ENCODE measurements at places on chromosomes 3 and 15.

GRCh38 chr3:144067059-144067458 is 95.4 kb downstream of the DIPK2A start:
- no peak for DNase-seq

DNA sequence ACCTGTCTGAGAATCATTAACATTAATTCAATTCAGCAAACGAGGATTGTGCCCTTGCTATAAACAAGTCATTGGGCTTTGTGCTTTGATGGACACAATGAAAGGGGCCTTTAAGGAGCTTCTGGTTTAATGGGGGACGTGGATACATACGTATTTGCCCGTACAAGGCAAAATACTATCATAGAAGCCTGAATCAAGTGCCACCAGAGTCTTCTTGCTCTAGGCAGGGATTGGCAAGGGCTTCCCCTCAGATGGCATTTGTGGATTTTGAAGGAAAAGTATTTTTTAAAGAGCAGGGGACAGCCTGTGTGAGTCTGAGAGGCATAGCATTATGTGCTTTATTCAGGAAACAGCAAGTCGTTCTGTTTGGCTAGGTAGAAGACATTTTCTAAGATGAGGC is 83.7 kb upstream of the NEDD4 start:
- no peak for DNase-seq

DNA sequence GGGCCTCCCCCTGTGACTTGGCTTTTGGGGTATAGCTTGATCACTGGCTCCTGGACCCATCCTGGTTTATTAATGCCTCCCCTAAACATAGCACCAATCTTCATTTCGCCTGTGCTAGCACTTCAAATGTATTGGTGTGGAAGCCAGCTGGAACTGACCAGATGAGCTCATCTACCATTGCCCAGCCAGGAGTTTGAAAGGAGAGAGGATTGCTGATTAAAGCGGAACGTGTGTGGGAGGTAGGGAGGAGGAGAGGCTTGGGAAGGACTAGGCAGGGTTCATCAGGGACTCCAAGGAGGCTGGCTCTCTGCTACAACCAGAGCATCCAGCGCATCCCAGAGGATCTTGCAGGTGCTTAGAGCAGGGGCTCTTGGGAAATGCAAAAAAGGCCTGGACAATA is 34.4 kb upstream of the TLE3 start:
- DNase-seq = no peak

DNA sequence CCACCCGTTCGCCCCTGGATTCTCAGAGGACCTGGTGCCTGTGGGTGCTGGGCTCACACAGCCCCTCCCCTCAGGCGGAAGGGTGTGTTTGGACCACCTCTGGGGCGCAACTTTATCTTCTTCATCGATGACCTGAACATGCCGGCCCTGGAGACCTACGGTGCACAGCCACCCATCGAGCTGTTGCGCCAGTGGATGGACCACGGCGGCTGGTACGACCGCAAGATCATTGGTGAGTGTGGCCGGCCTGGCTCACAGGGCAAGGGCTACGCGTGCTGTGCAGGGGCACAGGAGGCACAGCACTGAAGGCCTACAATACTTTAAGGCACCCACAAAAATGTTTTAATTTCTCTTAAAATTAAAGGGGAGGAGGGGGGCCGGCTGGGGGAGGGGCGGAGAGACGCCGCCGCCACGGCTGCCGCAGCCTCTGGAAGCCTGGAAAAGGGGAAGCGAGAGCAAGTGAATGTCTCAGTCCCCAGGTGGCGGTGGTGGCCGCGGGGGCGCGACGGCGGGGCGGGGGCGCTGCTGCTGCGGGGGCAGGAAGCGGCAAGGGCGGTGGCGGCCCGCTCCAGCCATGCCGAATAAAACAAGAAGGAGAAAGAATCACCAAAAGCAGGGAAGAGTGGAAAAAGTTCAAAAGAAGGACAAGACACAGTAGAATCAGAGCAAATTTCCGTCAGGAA is 56.8 kb downstream of the DNAH1 start:
- DNase-seq = no peak

DNA sequence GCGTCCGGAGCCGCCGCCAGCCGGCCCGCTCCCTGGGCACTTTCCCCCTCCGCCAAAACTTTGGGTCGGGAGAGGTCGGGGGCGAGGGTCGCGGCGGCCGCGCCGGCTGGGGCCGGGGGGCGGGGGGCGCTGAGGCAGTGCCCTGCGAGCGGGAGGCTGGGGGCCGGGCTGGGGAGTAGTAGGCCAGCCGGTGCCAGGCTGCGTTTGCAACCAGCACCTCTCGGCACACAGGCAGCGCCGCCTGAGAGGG is 452 bp downstream of the BBX start:
- DNase-seq = no peak

DNA sequence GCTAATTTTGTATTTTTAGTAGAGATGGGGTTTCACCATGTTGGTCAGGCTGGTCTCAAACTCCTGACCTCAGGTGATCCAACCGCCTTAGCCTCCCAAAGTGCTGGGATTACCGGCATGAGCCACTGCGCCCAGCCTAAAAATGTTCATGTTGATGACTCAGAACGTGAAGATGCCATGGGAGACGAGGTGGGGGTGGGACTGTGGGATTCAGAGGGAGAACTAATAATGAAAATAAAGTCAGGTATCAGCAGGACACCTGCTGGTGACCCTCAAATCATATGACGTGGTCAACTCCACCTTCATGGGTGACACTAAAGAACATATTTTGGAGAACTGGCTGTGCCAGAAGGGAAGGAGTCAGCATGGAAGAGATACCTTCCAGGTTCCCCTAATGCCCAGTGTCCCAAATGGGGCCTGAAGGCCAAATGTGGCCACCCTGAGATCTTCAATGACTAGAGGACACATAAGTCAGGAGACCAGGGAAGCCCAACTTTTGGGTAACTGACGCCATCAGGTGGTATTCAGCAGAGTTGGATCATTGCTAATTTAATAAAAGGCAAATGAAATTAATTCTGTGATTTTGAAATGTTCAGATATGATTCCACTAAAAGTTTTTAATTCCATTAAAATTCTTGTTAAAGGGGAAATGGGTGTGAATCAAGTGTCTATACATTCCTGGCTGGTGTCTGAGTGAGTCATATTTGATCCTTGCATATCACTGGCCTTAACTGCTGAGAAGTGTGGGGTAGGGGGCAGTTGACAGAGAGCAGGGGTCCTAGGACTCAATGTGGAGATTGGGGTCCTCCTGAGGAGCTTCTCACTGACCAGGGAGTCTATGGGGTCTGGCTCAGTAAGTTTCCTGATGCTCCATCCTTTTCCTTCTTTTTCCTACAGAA is 88.6 kb upstream of the GSK3B start:
- DNase-seq = peak; percentile 26

- DNase-seq = no peak
Observed at GRCh38 chr15:77067691-77068367, 3.1 kb downstream of the TSPAN3 start.

DNA sequence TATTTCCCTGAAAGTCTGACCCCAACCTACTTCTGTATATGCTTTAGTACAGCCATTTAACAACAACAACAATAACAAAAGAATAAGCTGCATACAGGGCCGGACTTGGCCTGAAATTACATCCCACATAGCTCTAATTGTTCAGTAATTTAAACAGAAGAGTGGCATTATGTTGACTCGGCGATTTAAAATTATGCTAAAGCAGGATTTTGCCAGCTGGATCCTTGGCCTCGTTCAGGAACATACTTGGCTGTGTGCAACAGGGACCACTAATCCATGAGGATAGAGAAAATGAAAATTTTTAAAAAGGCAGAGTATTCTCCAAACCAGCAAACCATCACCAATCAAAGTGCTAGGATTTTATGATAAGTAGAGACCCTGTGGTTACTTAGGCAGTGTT is 433.1 kb upstream of the RBMS3 start:
- no peak for DNase-seq

DNA sequence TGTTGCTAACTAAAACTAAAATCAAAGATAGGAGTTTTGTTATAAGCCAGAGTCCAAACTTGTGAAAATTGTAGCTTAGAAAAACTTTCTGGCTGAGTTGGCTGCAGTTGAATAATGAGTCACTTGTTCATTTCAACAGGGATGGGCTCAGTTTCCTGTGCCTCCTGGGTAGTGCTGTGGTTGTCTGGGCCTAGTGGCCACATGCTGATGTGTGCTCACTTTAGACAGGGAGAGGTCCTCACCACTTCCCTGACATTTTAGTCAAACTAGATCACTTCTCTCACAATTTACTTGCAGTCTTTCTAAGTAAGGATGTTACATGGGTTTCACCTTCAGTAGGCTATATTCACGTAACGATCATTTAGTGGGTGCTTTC is 6.3 kb upstream of the UBE2Q2 start:
- no peak for DNase-seq

DNA sequence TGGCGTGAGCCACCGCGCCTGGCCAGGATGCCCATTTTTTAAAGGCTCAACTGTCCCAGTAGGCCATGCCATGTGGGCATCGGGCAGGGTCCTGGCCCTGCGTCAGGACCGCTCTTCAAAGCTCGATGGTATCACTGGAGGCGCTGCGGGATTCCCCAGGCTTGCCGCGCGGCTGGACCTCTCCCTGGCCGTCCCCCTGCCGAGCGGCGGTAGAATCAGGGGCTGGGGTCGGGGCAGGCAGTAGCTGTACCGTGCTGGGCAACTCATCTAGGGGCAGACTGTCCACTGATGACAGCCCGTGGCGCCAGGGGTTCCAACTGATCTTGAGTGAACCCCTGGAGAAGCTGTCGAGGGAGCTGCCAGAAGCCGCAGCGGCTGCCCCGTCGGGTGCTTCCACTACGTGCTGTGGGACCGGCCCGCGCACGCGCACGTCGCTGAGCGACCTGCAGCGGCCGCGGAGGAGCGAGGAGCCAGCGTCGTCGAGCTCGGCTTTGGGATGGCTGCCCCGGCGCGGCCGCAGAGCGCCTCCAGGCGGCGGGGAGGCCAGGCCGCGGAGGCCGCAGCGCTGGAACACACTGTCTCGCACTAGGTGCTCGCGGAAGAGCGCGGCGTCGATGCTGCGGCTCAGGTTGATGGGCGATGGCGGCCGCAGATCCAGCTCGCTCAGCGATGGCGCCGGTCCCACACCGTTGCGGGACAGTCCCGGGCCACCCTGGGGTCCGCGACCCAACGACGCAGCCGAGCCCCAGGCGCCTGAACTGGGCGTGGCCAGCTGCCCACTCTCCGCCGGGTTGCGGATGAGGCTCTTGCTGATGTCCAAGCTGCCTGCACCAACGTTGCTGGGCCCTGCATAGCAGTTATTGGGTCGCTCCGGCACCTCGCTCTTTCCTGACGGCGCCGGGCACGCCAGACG is 5.8 kb downstream of the PRRT3 start:
- DNase-seq = peak; percentile 80

GRCh38 chr3:184129012-184129411 is 6.1 kb upstream of the EIF2B5 start:
- DNase-seq = peak; percentile 38

DNA sequence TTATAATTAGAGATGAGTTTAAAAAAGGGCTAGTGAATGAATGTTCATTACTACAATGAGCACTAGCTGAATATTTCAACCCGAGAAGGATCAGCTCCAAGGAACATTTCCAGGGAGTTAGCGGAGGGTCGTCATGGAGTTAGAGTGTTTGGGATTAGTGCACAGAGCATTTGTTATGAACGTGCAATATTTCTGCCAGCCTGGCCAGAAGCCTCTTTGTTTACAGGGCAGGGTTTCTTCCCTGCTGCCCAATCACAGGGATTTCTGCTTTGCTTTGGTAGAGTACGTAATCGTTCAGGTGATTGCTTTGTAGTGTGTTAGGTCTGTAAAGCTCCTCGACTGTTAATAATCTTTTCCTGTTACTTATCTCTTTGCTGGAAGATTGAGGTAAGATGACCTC is 5.9 kb downstream of the CGNL1 start:
- DNase-seq = no peak

DNA sequence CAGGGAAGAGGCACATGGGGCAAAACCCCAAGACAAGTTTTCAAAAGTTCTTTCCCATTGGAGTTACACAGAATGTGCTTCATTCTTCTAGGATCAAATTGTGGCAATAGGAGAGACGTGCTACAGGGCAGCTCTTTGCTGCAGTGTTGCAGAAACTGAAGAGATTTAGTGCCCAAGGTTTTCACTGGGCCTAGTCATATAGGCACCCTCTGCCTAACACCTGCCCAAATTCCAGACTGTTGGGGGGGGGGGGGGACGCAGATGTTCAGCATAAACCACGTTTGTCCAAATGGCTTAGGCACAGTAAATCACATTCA is 346.8 kb upstream of the ZNF717 start:
- DNase-seq = no peak

DNA sequence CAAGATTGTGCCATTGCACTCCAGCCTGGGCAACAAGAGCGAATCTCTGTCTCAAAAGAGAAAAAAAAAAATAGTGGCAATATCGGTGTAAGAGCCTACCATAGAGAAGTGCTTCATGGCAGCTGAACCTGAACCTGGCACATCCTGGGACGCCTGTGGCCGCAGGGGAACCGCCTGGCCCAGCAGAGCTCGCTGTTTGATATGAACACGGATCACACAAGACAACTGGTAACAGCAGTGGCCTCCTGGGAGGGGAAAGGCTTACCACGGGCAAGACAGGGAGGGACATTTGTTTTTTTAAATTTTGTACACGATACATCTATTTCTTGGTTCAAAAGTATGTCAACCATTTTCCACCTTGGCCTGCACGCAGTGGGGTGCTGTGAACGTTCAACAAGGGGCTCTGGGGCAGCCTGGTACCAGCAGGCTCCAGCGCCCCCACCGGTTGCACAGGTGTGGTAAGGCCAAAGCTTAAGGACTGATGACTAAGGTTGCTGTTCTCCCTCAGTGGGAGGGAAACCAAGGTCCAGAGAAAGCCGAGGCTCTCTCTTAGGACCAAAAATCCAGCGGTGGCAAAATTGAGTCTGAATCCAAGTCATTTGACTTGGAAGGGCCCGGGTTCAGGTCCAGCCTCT is 21.7 kb upstream of the EPHB3 start:
- DNase-seq = no peak

GRCh38 chr3:193114431-193115340 is 126.3 kb upstream of the PLAAT1 start:
- DNase-seq = no peak

DNA sequence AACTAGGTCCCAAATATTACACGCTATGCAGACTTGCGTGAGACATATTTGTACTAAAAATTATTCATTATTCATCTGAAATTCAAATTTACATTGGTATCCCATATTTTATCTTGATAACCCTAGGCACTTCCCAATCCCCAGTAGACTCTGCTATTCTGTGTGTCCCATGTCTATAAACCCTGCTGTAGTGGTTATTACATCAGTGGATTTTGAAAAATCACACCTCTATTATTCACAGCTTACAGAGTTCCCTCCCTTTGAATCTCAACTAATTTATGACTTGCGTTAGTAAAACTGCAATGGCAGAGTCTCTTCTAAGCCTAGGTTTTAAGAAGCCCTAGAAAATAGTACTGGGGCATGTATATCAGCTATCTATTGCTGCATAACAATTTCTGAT is 54.3 kb downstream of the TRIM69 start:
- no peak for DNase-seq

- DNase-seq = no peak
Observed at GRCh38 chr15:67148196-67148701, 82.8 kb downstream of the SMAD3 start.

DNA sequence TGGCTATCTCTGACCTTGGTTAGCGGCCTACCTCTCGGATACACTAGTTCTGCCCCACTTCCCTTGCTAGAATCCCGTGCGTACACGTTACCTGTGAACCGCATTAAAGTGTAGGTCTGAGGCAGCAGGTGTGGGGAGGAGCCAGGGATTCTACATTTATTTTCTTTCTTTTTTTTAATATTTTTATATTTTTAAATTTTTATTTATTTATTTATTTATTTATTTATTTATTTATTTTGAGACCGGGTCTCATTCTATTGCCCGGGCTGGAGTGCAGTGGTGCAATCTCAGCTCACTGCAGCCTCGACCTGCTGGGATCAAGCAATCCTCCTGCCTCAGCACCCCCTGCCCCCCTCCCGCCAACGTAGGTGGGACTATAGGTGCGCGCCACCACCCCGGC is 60.9 kb upstream of the NR2E3 start:
- DNase-seq = no peak

- DNase-seq = no peak
Observed at GRCh38 chr3:177484206-177484605, 286.9 kb upstream of the TBL1XR1 start.

Measured in HCT116 (cell line).